Stimulated activated naive CD4-positive, alpha-beta T cell (primary cell): ENCODE measurements at places on chromosomes 13 and 19.

DNA sequence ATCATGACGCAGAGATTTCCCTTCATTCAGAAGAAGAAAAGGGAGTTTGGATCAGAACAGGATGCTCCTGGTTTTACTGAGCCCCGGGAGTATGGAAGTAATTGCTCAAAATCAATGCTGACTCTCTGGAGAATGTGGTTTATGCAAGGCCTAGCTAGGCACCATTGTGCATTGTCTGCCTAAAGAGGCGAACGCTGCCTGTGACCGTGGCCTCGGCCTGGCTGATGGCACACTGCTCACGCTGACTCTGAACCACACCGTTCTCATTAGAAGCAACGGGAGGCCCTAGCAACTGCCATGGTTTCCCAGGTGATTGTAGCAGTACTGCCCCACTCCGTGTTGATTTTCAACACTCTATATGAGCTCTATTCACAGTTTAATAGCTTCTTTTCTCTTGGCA is 41.7 kb upstream of the UBL3 start:
- DNase-seq, result no peak

- DNase-seq, result peak; percentile 45
Observed at GRCh38 chr19:4380254-4380727, 20.1 kb downstream of the SH3GL1 start.

DNA sequence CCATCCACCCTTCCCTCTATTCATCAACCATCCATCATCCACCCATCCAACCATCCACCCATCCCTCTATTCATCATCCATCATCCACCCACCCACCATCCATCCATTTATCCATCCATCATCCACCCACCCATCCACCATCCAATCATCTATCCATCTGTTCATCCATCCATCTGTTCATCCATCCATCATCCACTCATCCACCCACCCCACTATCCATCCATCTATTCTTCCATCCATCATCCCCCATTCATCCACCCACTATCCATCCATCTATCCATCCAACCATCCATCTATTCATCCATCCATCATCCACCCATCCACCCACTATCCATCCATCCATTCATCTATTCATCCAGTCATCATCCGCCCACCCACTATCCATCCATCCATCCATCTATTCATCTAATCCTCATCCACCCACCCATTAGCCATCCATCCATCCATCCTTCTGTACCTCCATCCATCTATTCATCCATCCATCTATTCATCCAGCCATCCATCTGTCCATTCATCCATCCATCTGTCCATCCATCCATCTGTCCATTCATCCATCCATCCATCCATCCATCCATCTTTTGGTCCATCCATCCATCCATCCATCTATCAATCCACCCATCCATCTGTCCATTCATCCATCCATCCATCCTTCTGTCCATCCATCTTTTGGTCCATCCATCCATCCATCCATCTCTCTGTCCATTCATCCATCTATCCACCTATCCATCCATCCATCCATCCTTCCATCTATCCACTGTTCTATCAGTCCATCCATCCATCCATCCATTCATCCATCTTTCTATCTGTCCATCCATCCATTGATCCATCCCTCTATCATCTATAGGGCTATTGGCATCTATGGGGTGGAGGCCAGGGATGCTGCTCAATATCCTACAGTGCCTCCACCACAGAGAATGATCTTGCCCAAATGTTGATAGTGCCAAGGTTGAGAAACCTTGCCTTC is 47.5 kb downstream of the CPAMD8 start:
- no peak for DNase-seq

DNA sequence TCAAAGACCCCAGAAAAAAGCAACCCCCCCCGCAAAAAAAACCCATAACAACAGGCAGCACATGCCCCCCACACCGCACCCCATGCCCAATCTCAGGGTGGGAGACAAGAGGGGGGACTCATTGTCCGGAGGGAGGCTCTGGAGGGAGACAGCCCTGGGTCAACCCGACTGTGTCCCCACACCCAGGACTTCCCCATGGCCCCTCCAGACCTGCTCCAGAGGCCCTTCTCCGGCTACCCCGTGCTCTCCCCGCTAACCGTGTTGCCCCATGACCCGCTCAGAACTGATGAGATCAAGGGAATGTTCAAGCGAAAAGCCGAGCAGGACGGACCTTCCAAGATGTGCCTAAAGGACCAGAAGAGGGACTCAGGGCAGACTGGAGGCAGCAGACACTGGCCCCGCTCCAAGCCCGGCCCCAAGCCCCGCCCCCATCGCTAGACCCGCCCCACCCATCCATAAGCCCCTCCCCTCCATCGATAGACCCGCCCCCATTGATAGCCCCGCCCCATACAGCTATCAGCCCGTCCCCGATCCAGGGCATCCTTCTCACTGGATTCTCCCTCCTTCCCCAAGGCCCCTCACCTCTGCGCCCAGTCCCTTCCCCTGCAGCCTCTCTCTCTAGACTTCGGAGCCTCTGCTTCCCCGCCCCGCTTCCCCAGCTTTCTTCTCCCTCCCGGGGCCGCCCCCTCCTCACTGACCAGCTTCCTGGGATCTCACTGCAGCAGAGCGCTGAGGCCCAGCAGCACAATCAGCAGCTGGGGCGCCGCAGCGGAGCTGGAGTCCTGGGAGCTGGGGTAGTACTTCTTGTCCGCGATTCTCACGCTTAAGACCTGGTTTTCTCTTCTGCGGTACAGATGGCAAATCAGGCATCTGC is 2.2 kb downstream of the BST2 start:
- no peak for DNase-seq

GRCh38 chr19:41998246-41999020 is 4.4 kb upstream of the ATP1A3 start:
- no peak for DNase-seq

DNA sequence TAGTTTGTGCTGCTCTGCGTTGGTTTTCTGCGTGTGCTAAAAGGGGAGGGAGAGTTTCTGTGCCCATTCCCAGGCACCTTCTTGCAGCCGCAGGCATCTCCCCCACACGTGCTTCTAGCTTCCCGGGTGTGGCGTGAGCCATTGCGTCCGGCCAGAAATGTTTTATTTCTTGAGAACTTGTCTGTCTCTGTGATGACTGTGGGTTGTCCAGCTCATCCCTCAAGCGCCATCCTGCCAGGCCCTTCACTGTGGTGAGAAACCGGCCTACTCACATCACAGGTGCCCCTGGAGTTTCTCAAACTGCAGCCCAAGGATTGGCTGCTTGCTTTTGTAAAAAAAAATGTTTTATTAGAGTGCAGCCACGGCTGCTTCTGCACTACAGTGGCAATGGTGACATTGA is 24.2 kb downstream of the EPN1 start:
- no peak for DNase-seq

DNA sequence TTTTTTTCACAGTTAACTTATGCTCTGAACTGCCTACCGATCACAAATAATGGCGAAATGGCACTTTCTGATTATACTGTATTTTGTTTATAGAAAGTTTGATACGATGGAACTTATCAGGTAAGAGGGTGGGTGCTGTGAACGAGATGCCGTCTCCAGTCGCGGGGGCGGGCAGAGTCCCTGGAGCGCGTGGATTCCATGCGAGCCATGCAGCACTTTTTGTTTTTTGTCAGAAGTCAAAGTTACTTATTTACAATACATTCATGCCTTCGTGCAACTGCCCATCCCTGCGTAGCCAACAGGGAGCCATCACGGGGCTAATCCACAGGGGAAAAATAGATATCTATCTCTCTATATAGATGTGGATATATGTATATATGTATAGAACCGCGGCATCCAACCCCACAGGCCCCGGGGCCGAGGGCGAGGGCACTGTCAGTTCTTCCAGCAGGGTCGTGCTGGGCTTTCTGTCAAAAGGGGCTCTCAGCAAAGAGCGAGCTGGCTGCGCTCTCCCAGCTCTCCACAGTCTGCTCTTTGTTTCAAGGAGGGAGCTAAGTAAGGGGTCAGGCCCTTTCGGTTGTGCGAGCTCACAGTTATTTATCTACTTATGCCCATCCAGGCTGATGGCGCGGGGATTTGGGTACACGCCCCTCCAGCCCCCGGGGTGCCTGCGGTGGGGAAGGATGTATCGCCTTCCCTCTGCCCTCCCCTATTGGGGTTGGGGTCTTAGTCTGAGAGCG is 3.4 kb downstream of the SLITRK1 start:
- no peak for DNase-seq

DNA sequence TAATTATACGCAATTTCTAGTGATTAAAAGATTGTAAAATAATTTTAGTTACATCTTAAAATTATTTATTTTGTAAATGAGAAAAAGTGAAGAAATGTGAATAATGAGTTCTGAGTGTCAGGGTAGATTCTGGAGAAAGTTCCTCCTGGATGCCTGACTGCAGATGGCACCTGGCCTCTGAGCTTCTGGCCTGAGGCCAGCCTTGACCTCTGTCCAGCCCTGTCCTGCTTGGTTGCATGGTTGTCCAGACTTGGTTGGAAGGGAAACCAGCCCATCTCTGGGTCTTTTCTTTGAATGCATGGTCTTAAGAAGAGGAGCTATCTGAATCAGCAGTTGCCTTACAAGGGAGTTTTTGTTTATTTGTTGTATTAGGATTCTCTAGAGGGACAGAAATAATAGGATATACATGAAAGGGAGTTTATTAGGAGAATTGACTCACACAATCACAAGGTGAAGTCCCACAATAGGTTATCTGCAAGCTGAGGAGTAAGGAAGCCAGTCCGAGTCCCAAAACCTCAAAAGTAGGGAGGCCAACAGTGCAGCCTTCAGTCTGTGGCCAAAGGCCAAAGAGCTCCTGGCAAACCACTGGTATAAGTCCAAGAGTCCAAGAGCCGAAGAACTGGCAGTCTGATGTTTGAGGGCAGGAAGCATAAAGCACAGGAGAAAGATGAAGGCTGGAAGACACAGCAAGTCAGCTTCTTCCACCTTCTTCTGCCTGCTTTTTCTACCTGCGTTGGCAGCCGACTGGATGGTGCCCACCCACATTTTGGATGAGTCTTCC is 385.8 kb downstream of the ZNF536 start:
- no peak for DNase-seq

- no peak for DNase-seq
Observed at GRCh38 chr19:2309734-2310362, 1.9 kb upstream of the LINGO3 start.

DNA sequence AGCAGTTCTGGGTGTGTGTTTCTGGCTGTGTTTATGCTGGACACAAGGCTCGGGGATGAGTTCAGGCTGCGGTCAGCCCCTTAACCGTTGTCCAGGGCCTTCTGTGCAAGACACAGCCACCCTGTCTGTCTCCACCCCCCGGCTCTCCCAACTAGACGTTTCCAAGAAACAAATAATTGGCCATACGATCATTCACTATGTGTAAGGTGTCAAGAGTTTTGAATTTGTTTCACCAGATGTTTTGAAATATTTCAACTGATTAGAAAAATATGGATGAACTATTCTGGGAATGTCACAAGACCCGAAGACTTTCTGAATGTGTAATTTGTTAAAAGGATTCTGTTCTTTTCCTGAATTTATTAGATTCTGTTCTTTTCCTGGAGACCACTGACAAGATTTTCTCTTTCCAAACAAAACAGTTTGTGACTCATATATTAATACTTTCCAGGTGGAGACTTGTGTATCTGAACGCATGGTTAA is 318.2 kb downstream of the MYO16 start:
- no peak for DNase-seq

DNA sequence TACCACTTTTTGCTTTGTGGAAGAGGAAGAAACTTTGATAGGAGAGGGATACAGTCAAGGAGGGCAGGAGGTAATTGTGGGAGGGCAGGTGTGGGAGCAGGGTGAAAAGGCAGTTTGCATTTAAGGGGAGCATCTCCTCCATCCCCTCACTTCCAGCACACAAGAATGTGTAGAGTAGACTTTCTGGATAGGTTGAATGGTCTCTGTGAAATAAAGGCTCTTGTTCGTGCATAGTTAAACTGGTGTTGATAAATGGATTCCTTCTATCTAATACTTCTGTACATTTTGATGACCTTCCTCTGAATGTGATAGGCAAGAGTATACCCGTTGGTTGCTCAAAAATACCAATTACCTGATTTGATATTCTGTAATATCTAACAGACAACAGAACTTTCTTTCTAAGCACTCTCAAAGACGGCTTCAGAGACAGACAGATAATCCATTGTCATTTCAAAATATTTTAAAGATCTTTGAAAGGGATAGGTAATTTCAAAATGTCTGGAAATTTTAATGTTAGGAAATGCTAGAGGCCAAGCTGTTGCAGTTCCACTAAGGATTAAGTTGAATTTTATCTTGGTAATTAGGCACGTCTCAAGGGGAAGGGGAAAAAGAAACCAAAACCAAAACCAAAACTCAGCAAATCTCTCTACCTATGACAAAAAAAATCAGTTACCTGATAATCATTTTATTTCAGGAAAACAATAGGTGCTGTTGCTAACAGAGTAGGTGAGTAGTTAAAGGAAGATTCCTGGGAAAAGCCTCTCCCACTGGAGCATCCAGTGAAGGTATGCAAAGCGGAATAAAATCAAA is 302.6 kb downstream of the COG6 start:
- no peak for DNase-seq
